ENCODE measurements at places on chromosomes 2 and 18.

DNA sequence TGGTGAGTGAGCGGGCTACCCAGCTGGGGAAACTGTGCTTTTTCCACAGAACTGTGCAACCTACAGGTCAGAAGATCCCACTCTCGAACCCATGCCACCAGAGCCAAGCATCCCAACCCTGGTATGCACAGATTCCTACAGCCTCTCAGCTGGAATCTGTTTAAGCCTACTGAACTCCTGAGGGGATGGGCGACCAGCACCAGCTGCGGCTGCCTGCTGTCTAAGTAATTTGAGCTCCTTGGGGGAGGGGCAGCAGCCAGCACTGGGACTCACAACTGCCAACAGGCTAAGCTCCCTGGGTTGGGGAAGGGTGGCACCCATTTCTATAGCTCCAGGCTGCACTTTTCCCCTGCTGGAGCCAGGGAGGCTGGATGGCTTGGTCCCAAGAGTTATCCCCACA lies 11.8 kb downstream of the CYP27C1 start:
- peak; percentile 68 for DNase-seq

GRCh38 chr2:1625281-1626001 lies 118.9 kb downstream of the PXDN start:
- DNase-seq, result no peak

DNA sequence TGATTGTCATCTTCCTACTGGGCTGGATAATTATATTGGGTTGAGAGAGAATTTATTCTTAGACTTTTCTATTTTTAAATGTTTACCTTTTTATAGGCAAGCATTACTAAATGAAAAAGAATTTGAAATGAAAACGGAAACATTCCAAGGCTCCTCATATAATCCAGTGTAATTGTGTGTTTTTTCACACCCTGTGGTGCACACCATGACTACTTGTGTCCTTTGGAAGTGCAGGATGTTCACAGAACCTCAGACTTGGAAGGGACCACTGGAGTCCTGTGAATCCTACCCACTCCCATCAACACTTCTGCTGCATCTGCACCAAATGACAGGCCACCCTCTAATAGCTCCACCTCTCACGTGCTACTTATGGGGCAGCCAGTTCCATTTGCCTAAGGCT lies 48.0 kb downstream of the NAT8 start:
- DNase-seq, result no peak

- no peak for DNase-seq
Measured at GRCh38 chr2:191748059-191748461, 70.1 kb downstream of the NABP1 start.

Measured in nephron progenitor cell (in vitro differentiated cells).